ENCODE measurements at places on chromosomes 12 and 14. TPM values are rescaled to one million over a fixed set of nuclear protein-coding genes. Genes with fewer than 3 reads are reported as not detected.

The TSPAN9 gene
- 6.0 TPM for total RNA-seq

The HNRNPA1 gene
- total RNA-seq, result 1,161 TPM

The ASCL1 gene
- 0.15 TPM for total RNA-seq

The PPFIA2 gene
- 0.07 TPM for total RNA-seq

The TAS2R7 gene
- total RNA-seq, result not detected

The DIO2 gene
- total RNA-seq, result 0.38 TPM

The FAM186B gene
- 0.29 TPM for total RNA-seq

The SYNDIG1L gene
- total RNA-seq, result not detected

The GZMH gene
- total RNA-seq, result not detected

The NUP37 gene
- total RNA-seq, result 72.1 TPM

The GPRC5A gene
- total RNA-seq, result 742 TPM

The PROX2 gene
- not detected for total RNA-seq

DNA sequence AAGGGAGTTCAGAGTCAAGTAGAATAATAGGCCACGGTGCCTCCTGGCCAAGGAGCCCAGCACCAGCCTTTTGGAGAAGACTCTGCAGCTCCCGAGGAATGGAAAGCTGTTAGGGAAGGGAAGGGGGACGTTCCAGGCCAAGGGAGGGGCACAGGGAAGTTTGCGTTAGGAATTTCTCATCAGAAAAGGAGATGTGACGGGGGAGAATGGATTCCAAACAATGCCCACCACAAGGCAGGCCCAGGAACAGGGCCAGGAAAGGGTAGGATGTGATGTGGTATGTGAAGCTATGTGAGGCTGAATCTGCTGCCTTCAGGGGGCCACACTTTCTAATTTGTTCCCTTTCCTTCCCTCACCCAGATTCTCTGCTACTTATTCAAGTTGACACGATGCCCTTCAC, 46.0 kb downstream of the DGLUCY start:
- DNase-seq, result no peak

GRCh38 chr12:49536526-49537071, 2.2 kb upstream of the KCNH3 start:
- DNase-seq, result no peak

GRCh38 chr12:42919691-42920090, 330.1 kb upstream of the PRICKLE1 start:
- DNase-seq, result no peak

- DNase-seq, result no peak
Observed at GRCh38 chr12:22396735-22397134, 62.2 kb upstream of the ST8SIA1 start.

- DNase-seq, result no peak
Observed at GRCh38 chr14:105212541-105213300, 31.6 kb upstream of the NUDT14 start.

DNA sequence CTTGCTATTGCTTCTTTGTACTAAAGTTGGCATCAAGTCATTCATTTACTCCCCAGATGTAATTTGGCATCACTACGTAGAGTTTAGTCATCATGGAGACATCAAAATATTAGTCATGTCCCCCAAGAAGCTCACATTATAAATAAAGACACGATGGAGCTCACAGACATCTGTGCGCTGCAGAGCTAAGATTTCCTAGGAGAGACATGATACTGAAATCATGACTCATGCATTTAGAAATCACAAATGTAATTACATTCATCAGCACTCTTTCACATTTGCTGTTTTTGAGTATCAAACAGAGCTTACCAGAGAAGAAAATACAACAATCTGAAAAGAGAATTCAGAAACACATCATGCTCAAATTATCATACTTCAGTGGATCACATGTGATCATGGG, 169.8 kb downstream of the LRIG3 start:
- no peak for DNase-seq

- no peak for DNase-seq
Observed at GRCh38 chr14:22781301-22781991, 15.0 kb downstream of the OXA1L start.

GRCh38 chr14:58625438-58625837, 12.3 kb upstream of the DACT1 start:
- DNase-seq, result no peak

- no peak for DNase-seq
Observed at GRCh38 chr12:88556213-88556774, 24.0 kb downstream of the KITLG start.

- DNase-seq, result peak; percentile 98
Observed at GRCh38 chr12:132593938-132594358, 16.4 kb downstream of the LRCOL1 start.

- DNase-seq, result peak; percentile 55
Observed at GRCh38 chr12:6697584-6698351, 2.8 kb downstream of the PIANP start.

DNA sequence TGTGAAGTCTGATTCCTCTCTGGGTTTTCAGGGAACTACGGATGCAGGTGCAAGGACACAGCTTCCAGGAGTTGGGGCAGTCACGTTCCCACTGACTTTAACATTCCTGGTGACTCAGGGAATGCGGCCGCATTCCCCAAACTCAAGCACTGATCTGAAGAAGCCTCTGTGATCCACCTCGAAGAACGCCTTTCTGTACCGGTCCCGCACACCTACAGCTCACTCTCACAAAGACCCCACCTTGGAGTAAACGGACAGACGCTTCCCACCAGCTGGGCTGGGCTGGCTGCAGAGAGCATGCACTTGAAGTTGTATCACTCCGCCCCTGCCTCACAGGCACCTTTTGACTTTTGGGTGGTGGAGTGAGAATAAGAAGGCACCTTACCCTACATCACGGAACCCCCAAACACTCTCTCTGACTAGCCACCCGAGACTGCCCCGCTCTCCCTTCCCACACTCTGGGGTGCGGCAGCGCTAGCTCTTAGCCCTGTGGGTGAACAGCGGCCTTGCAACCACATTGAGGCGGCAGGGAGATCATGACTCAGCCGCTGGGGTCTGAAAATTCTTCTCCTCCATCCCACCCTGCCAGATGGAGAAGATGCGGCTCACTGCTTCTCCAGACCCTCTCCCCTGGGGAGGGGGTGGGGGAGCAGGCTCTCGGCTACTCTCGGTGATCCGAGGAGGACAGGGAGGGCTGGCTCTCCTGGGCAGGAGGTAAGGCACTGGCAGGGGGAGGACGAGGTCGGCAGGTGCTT, 23.7 kb upstream of the HDAC7 start:
- no peak for DNase-seq

- no peak for DNase-seq
Observed at GRCh38 chr12:12358528-12358927, 1.6 kb downstream of the BORCS5 start.

GRCh38 chr12:123041042-123041531, 60.6 kb downstream of the ARL6IP4 start:
- no peak for DNase-seq

DNA sequence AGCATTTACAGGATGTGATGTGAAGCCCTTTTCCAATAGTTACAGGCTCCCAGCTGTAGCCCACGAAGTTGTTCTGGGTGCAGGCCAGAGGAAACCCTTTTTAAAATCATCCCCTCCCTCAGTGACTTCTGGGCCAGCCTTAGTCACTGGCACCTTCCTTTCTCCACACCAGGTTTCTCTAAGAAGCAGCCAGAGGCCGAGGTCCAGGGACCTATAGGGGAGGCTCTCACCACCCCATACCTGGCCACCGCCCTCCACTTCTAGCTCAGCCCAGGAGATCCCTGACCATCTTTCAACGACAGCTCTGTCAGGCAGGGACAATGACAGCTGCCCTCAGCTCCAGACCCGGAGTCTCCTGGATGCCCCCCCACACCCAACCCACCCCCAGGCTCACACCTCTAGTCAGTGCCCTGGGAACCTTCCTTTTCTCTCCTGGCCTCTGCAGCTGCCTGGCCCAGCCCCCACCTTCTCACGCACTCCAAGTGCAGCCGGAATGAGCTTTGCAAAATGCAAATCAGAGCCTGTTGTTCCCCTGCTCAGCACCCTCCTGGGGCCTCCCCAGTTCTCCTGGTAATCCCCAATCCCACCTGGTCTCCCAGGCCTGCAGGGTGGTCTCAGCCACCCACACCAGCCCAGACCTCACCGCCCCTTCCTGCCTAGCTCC, 46.7 kb downstream of the TESC start:
- DNase-seq, result no peak

DNA sequence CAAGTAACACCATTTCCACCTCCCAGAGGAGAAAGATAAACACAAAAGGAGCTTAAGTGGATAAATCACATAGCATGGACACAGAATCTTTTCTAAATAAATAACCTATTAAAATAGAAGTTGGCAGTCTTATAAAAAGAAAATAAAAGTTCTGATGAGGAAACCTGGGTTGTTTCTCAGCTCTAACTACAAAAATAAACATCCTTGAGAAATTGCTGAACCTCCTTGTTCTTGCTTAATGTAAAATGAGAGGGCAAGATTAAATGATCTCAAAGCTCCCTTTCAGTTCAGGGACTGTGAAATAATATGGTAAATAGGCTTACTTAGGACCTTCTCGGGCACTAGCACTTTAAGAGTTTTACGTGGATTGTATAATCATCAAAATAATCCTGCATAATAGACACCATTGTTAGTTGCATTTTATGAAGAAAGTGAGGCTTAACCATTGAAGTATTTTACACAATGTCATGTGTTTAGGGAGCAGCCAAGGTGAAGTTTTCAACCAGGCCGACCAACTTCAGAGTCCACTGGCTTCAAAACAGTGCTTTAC, 214.0 kb upstream of the NOVA1 start:
- DNase-seq, result no peak

DNA sequence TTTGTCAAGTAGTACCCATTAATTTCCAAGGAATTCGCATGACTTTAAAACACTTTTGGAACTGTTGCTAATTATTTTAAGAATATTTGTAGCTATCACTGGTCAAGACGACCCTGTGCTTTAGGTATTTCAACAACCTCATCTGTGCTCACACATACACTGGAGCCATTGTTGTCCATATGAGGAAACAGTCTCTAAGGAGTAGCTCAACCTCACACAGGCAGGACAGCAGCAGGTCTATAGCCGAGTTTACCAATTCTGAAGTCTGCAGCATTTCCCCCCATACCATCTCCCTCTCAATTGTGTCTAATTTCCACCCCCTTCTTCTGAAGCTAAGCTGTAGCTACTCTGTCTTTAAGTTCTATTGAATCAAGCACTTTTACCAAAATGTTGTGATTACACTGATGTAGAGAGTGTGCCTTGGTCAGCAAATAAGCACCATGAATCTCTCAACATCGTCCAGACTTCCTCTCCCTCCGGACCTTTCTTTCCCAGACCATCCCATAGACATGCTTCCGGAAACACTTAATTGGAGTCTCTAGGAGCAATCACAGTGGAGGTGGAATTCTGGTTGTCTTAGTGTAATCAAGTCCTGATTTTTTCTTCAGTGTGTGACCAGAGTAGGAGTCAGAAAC, 48.5 kb upstream of the NUAK1 start:
- no peak for DNase-seq

DNA sequence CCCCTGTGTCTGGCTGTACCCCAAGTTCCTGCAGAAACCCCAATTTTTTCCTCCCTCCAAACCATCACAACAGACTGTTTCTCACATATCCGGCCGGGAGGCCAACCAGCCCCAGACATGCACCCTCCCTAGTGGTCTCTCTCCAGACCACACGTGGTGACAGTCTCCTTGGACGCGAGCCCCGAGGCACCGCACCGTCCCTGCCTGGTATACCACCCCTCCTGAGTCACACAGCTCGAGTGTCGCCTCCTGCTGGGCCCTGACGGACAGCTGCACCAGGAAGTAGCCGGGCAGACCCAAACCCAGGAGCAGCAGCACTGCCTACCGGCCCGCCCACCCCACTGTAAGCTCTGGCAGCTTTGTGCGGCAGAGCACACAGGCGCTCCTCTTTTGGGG, 97.4 kb downstream of the RFLNA start:
- no peak for DNase-seq

- no peak for DNase-seq
Observed at GRCh38 chr12:112924986-112925385, 13.3 kb upstream of the OAS3 start.

- DNase-seq, result no peak
Observed at GRCh38 chr12:24820872-24821271, 128.0 kb downstream of the BCAT1 start.

DNA sequence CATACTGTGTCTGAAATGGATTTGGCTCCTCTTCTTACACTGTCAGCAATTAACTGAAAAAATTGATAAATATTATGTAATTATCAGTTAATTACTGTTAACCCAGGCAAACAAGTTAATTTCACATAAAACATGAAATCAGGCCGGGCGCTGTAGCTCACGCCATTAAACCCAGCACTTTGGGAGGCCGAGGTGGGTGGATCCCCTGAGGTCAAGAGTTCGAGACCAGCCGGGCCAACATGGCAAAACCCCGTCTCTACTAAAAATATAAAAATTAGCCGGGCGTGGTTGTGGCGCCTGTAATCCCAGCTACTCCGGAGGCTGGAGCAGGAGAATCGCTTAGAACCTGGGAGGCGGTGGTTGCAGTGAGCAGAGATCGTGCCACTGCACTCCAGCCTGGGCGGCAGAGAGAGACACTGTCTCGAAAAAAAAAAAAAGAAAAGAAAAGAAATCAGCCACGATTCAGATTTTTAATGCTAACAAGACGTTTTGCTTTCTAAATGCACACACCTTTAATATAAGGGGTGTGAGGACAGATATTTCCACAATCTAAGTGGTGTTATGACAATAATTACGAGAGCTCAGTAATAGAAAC, 473 bp upstream of the TMEM19 start:
- DNase-seq, result peak; percentile 17

DNA sequence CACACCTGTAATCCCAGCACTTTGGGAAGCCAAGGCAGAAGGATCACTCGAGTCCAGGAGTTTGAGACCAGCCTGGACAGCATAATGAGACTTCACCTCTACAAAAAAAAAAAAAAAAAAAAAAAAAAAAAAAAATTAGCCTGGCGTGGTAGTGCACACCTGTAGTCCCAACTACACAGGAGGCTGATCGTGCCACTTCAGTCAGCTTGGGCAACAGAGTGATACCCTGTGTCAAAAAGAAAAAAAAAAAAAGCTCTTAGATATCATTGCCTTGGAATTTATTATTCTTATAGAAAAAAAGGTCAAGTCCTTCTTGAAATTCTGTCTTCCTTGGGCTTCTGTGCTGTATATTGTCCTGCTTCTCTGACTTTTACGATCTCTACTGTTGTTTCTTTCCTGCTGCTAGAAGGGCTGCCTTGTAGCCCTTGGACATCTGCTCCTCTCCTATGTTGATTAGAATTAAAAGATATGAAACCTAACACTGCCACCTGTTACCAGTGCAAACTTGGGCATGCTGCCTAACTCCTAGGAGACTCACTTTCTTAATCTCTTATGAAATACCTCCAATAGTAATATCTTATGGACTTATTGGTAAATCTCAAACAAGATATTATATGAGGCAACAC, 5.7 kb downstream of the TMEM19 start:
- DNase-seq, result no peak

DNA sequence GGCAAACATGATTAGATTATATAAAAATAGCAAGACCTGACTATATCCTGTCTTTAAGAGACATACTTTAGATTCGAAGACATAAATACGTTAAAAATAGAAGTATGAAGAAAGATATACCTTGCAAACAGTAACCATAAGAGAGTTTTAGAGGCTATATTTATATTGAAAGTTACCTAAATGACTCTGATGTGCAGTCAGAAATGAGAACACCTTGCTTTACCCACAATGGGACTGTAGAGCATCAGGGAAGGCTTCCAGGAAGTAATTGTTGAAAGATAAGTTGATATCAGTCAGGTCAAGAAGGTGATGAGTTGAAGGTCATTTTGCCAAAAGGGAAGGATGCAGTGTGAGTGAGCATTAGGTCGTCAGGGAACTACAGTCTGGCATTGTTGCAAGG, 110.2 kb downstream of the NEDD1 start:
- DNase-seq, result no peak

- no peak for DNase-seq
Observed at GRCh38 chr14:36442824-36443241, 77.2 kb downstream of the NKX2-1 start.
